Cardiac muscle cell (in vitro differentiated cells and primary cell): ENCODE measurements at places on chromosomes 5 and 9.

DNA sequence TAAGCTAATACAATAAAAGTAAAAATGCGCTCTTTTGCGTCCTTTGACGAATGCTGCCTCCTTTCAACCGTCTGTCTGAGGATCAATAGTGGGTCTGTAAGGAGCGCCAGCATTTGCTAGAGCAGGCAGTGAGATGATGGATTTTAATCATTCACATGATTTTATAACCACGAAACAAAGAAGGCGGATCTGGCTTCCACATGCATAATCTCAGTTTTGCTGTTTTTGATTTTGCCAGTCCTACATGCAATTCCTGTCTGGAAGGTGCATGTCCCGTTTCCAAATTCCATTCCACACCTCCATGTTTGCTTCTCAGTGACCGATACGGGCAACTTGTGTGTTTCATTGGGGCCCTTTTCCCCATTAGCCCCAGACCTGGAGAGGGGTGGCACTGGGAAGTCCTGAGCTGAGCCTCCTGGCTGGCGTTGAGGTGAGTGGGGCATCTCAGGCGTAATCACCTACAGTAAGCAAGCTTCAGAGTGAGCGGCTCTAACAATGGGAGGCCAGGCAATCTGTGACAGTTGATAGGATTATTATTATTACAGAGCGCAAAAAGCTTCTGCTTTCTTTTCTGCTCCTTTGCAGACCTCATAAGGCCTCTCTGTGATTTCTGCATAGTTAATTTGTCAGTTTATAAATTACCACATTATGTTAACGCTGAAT, 405.4 kb downstream of the ZSWIM6 start:
- H3K27ac ChIP-seq: no peak overlapping the region
- H3K4me3 ChIP-seq: no peak overlapping the region
- H3K36me3 ChIP-seq: no peaks in the 10 kb centered on the region
- peaks cover 7% of the 10 kb centered on the region for H3K27me3 ChIP-seq

GRCh38 chr5:72848474-72849428, 32.3 kb downstream of the TNPO1 start:
- H3K36me3 ChIP-seq: no peaks in the 10 kb centered on the region
- peaks cover 27% of the 10 kb centered on the region for H3K4me1 ChIP-seq
- H3K27ac ChIP-seq: peak overlapping the region; percentile 94
- peak; percentile 51 for DNase-seq
- H3K4me3 ChIP-seq: peak overlapping the region; percentile 66

- H3K36me3 ChIP-seq: no peaks in the 10 kb centered on the region
- H3K4me1 ChIP-seq: peaks cover 14% of the 10 kb centered on the region
- no peak overlapping the region for H3K4me3 ChIP-seq
Measured at GRCh38 chr5:1380910-1381309, 36.0 kb upstream of the CLPTM1L start.

DNA sequence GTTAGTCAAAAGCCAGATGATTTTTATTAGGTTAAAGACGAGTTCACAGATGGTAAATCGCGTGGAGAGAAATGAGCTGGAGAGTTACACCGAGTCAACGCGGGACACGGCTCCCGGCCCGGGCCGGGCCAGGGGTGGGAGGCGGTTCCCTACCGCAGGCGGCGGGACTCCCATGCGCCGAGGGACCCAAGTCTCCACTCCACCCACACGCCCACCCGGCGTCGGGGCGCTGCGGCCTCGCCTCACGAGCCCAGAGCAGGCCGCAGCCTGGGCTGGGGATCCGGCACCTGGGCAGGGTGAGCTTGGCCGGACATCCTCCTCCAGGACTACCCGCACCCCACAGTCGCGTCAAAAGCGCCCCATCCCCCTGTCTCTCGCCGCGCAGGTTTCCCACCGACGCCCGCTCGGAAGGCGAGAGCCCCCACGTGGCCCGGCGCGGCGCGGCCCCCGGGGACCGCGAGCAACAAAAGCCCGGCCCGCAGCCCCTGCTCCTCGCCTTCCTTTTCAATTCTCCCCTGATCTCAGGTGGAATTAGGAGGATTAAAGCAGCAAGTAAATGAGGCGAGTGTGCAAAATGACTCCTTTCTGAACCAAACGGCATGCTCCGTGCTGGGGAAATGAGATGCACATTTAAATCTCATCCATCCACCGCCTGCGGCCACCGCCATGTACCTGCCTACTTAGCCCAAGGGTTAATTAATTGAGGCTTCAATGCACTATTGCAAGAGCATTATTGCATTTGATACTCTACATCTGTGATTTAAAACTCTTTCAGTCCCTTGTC, 196.5 kb upstream of the TBCA start:
- H3K27me3 ChIP-seq: peaks cover 87% of the 10 kb centered on the region
- H3K36me3 ChIP-seq: no peaks in the 10 kb centered on the region
- peak overlapping the region; percentile 24 for H3K4me3 ChIP-seq
- H3K4me1 ChIP-seq: no peaks in the 10 kb centered on the region

DNA sequence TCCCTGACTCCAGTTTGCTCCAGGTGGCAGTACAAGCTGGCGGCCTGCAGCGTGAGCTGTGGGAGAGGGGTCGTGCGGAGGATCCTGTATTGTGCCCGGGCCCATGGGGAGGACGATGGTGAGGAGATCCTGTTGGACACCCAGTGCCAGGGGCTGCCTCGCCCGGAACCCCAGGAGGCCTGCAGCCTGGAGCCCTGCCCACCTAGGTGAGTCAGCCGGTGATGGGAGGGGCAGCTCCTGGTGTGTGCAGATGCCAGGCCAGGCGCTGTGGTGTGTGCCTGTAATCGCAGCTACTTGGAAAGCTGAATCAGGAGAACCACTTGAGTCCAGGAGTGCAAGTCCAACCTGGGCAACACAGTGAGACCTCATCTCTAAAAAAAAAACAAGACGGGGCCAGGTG, 10.0 kb upstream of the CACFD1 start:
- H3K27me3 ChIP-seq: no peaks in the 10 kb centered on the region
- no peaks in the 10 kb centered on the region for H3K36me3 ChIP-seq
- no peak overlapping the region for H3K4me3 ChIP-seq

GRCh38 chr5:154118893-154119336, 71.6 kb upstream of the GALNT10 start:
- H3K4me1 ChIP-seq: no peaks in the 10 kb centered on the region
- no peak overlapping the region for H3K27ac ChIP-seq
- H3K27me3 ChIP-seq: no peaks in the 10 kb centered on the region
- DNase-seq: no peak
- H3K4me3 ChIP-seq: no peak overlapping the region
- H3K36me3 ChIP-seq: no peaks in the 10 kb centered on the region

- H3K27ac ChIP-seq: no peak overlapping the region
- DNase-seq: no peak
- H3K4me3 ChIP-seq: no peak overlapping the region
- H3K4me1 ChIP-seq: peaks cover 7% of the 10 kb centered on the region
- H3K27me3 ChIP-seq: no peaks in the 10 kb centered on the region
Measured at GRCh38 chr9:115445655-115446054, 327.7 kb upstream of the TNC start.

DNA sequence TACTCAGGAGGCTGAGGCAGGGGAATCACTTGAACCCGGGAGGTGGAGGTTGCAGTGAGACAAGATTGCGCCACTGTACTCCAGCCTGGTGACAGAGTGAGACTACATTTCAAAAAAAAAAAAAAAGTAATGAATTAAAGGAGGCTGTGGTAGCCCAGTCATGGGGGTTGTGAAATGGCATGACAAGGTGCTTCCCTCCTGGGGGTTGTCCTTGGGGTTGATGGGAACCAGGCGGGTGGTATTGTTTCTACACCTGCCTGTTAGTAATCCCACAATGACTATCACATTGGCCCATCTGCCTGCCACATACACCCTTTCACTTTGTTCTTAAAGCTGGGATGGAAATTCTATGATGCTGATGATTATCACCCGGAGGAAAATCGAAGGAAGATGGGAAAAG, 5.6 kb downstream of the IDNK start:
- DNase-seq: no peak
- no peaks in the 10 kb centered on the region for H3K27me3 ChIP-seq
- no peaks in the 10 kb centered on the region for H3K36me3 ChIP-seq
- H3K4me1 ChIP-seq: peaks cover 4% of the 10 kb centered on the region
- no peak overlapping the region for H3K4me3 ChIP-seq
